Urinary bladder (tissue), 4 donors: ENCODE measurements at places on chromosomes 5 and 9.
A peak's percentile ranks its signal among the peaks of the same experiment; 100 is the strongest.

DNA sequence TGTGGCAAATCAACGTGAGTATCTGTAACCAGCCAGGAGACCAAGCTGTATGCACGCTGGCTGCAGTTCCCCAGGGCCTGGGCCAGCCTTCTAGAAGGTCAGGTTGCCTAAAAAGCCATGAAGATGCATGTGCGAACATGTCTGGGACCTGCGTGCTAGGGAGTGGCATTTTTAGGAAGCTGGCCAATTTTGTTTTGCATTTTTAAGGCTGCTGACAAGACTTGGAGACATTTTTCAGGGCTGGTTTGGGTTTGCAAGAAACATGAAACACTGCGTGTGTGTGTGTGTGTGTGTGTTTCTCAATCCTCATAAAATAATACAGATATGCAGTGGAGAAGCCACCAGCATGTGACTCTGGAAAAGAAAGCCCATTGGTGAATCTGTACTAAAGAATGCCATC is 5.1 kb downstream of the TGFBI start:
- DNase-seq: no peak

- DNase-seq: no peak
These were observed 13.9 kb downstream of the SGCD start for GRCh38 chr5:156340893-156341292.

DNA sequence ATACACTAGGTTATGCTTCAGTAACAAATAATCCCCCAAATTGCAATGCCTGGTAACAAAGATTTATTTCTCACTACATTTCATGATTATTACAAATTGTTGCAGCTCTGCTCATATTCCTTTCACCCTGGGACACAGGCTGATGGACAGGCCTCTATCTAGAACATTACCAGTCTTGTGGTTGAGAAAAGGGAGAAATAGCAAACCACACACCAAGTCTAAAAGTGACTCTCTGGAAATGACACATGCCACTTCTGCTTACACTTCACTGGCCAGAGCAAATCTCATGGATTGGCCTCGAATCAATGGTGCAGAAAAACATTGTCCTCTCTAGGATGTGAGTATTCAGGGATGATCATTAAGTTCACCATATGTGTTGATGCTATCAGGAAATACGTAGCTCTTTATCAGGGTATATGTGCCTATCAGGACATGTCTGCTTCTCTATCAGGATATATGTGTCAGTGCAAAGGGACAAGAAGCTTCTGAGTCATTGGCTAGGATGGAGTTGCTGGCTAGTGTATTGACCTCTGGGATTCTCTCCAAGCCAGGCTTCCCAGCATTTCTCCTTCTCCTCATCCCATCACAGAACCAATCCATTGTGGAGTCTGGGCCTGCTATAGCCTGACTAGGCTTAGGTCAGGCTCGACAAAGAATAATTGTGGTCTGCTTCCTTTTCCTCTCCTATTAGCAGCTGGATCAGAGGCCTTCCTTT is 91.1 kb upstream of the CEP78 start:
- no peak for DNase-seq

DNA sequence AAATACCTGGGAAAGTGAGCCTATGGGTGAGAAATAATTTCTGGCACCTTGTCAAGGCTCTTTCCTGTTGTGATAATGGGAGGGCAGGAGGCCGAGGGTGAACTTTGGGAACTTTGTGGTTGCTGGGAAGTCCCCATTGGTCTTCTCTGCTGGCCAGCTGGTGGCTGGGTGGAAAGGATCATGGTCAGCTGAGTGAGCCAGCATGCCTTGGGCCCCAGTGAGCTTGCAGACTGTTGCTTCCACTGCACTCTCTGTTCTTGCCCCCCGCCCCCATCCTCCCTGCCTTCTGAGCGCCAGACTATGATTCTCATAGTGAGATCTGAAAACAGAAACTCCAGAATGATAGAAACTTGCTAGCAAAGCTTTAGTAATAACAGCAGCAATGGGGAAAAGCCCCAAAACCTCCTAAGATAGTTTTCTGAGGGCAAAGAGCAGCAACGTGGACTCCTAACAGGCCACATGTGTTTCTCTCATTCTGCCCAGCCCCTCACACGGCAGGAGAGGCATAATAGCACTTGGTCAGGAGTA is 139.2 kb upstream of the SMARCA2 start:
- DNase-seq: no peak

DNA sequence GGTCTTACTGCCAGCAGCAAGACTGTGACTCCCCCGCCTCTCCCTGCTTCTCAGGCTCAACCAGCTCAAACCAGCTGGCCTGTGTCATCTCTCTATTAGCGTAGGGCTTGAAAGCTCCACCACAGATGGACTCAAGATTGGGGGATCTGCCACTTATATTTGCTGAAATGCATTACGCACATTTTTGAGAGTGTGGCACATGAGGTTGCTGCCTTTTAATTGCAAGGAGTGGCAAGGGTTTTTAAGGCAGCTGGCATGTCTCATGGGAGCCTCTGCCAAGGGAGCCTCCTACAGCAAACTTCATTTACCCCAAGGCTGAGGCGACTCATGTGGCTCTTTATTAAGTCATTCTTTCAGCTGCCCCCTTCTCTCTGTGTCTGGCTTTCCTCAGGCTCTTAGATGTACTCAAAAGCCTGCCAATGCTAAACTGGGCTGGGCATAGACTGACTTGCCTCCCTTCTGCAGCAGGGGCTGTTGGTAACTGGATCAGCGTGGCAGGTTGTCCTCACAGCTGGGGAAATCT is 219.3 kb downstream of the SMARCA2 start:
- peak; percentile 45 for DNase-seq
